ENCODE measurements at places on chromosomes 1 and 21. TPM values are rescaled to one million over a fixed set of nuclear protein-coding genes. Genes with fewer than 3 reads are reported as not detected.

- no peak for DNase-seq
These were observed 261.3 kb downstream of the ST6GALNAC3 start for GRCh38 chr1:76335882-76336281.

DNA sequence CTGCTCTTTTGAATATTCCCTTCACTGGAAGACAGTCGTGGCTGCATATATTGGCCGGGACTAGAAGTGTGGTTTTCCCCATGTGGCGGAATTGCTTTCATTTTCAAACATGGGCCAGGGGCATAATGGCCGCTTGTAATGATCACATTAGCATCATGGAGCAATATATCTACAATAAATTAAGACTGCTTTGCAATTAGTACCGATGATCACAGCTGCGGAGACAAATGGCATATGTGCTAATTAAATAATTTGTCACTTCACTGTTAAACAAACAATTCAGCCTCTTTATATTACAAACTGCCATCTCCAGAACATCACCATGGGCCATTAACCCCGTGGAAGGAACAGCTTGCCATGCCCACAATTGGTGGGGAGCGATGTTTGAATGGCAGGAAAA is 68.2 kb upstream of the OLIG2 start:
- no peak for DNase-seq

GRCh38 chr1:12180315-12180714 is 13.5 kb downstream of the TNFRSF1B start:
- no peak for DNase-seq

DNA sequence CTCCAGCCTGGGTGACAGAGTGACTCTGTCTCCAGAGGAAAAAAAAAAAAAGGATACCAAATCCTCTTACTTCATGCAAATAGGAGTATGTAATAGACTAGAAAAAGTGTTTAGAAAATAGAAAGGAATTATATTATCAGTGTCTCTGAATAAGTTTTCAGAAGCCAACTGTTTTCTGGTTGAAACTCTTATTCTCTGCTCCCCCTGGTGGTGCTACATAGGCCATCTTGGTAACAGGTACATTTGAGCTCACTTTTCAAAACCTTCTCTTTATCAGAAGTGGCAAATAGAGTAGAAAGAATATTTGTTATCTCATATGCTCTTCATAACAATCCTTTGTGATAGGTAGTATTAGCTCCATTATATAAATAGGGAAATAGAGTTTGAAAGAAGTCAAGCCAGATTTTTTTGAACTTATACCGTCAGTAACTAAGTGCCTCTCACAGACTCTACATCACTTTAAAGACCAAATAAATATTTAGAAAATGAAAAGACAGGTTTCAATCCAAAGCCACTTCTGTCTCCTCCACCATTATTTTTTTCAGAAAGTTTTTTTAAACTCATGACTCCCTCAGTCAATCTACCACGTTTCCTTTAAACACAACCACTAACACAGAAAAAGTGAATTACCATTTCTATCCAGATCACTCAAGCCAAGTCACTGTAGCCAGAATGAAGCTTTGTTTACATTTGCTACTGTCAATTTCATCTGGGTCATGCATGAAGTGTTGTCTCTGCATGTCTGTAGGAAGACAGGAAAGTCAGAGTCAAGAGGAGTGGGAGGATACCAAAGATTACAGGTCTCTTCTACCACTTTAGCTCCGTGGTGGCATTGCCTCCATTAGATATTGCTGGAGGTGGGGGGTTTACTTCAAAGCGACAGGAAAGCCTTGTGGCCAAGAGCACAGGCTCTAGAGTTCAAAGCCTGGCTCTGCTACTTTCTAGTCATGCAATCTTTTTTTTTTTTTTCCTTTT is 45.6 kb downstream of the IL23R start:
- DNase-seq: no peak

The ANGPTL3 gene
- polyA plus RNA-seq: 5.4 TPM

GRCh38 chr1:210731193-210731592 is 402.5 kb downstream of the HHAT start:
- no peak for DNase-seq

The OLIG2 gene
- not detected for polyA plus RNA-seq

DNA sequence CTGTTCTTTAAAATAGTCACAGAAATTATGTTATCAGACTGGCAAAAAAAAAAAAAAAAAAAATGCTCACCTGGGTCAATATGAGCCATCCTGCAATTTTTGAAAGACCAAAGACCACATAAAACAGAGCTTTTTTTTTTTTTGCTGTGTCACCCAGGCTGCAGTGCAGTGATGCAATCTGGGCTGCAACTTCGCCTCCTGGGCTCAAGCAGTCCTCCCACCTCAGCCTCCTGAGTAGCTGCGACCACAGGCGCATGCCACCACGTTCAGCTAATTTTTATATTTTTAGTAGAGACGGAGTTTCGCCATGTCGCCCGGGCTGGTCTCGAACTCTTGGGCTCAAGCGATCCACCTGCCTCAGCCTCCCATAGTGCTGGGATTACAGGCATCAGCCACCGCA is 62.8 kb downstream of the RGS13 start:
- DNase-seq: no peak

- DNase-seq: no peak
These were observed 248.9 kb downstream of the PLPP3 start for GRCh38 chr1:56330391-56331026.

DNA sequence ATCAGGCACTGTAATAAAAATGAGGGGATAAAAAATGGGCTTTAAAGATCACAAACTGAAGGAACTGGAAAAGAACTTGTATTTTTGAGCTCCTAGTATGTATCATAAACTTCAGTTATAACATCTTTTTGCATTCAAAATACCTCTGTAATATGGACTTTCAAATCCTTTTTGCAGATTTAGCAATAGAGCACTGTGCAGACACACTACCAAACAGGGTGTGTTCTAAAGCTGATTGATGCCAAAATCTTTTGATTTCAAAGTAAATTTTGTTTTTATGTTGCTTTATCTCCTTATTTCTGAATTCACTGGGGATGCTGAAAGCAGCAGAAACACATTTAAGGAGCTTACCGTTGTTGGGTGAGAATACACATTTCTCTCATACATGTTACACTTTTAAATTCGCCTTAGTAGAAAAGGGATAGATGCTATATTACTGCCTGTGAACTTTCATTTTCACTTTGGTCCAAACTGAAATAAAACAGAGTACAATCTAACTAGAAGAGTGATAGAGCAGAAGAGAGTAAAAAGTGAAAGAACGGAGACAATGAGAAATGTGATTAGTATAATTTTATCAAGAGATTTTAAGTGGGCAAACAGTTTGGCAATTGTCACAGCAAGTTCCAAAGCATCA is 1126.6 kb downstream of the BRINP3 start:
- no peak for DNase-seq

DNA sequence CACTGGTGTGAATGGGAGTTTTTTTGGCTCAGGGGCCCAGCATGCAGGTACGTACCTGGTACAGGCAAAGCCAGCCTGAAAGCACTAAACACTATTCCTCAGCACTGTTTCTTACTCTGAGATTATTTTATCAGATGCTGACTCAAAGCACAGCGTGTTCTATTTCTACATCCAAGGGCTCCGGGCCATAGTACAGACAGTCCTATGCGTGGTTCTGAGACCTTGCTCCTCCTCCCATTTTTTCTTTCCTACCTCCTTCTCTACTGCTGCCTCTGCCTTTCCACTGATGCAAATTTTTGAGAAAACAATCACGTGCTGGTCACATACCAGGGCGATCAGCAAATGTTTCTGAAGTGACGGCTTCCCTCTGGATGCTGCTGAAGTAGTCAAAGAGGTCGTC is 36.3 kb downstream of the PDPN start:
- DNase-seq: no peak

The MAP10 gene
- 5.9 TPM for polyA plus RNA-seq

DNA sequence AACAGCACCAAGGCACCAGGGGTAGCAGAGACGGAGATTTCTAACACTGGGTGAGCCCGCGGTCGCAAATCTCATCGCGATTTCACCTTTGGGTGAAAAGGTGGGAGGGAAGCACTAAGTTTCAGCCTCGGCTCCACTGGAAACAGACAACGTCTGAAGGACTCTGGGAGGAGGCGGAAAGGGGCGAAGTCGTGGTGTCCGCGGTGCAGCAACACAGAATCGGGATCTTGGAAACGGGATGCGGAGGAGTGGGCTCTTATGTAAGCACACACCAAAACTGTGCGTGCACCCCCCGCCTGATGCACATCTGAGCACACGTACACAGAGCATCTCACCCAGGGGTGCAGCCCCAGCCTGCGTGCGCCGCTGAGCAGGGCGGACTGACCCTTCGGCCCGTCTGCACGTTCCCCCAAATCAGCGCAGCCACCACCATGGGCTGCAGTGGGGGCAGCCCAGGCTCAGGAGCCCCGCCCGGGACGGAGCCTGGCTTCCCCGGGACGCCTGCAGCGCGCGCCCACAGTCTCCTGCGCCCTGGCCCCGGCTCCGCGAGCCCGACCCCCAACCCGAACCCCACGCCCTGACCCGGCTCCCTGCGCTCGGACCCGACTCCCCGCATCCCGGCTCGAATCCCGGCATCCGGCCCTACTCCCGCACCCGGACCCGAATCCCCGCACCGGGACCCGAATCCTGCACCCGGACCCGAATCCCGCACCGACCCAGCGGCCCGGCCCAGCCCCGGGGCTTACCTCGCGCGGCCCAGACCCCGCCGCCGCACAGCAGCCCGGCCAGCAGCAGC is 670 bp downstream of the CLSTN1 start:
- DNase-seq: no peak

DNA sequence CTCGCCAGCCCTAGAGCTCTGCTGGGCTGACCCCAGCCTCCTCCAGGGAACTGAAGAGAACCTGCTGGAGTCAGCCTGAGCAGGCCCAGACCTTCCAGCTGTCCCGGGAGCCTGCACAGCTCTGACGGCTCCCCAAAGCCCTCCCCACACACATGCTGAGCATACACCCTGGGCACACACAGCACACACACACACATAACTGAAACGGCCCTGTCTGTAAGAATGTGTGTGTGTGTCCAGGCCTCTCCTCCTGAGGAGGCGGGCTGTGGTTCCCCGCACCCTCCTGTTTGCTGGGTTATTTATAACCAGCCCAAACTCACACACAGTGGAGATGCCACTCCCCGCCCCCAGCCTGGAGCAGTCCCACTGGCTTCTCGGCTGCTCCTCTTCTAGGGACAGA is 20.2 kb downstream of the SDC3 start:
- no peak for DNase-seq

GRCh38 chr1:28359592-28360239 is 9.8 kb upstream of the PHACTR4 start:
- peak; percentile 45 for DNase-seq

The HMCN1 gene
- 45.5 TPM for polyA plus RNA-seq

Data from right renal pelvis (tissue), 4 donors.